Upper lobe of right lung (tissue), 1 donor: ENCODE measurements at places on chromosomes 6 and 20.
A peak's percentile ranks its signal among the peaks of the same experiment; 100 is the strongest.

GRCh38 chr6:166671434-166672081 is 44.5 kb upstream of the RPS6KA2 start:
- peak; percentile 21 for DNase-seq

DNA sequence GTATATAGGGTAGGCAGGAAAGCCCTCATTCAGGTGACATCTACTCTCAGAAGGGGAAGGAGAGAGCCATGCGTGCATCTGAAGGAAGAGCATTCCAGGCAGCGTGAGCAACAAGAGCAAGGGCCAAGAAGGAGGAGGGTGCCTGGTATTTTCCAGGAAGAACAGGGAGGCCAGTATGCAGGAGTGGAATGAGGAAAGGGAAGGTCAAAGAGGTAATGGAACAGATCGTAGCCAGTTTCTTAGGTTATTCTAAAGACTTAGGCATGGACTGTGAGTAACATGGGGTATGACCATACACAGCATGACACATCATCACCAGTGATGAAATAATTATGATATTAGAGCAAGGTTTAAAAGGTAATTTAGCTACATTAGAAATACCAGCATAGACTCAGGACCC is 24.1 kb downstream of the ALDH8A1 start:
- DNase-seq = no peak

DNA sequence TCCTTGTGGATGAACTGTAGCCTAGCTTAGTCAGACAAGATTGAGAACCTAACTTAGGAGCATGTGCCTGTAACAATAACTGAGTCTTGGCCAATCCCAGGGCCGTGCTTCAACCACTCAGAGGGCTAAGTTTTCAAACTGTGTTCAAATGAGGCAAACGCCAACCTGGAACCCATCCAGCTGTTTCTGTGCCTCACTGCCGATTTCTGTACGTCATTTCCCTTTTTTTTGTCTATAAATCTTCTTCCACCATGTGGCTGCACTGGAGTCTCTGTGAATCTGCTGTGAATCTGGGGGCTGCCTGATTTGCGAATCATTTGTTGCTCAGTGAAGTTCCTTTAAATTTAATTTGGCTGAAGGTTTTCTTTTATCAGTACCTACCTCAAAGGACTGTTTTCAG is 115.0 kb upstream of the CHD6 start:
- DNase-seq = no peak

GRCh38 chr6:3457710-3458602 is 1.1 kb upstream of the SLC22A23 start:
- DNase-seq = peak; percentile 73

DNA sequence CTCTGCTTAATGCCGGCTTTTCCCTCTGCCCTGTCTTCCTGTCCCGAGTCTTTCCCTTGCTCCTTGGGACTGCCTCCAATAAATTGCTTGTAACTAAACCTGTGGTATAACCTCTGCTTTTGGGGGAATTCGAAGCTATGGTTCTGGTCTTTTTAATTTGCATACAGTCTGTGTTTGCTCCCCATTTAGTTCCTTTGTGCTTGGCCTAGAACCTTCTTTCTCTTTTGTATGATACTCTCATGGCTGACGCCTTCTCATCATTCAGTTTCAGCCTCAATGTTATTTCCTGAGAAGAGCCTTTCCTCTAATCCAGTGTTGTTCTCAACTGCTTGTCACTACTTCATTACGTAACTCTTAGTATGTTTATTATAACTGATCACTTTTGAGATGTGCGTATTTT is 248.0 kb downstream of the PHF3 start:
- no peak for DNase-seq

DNA sequence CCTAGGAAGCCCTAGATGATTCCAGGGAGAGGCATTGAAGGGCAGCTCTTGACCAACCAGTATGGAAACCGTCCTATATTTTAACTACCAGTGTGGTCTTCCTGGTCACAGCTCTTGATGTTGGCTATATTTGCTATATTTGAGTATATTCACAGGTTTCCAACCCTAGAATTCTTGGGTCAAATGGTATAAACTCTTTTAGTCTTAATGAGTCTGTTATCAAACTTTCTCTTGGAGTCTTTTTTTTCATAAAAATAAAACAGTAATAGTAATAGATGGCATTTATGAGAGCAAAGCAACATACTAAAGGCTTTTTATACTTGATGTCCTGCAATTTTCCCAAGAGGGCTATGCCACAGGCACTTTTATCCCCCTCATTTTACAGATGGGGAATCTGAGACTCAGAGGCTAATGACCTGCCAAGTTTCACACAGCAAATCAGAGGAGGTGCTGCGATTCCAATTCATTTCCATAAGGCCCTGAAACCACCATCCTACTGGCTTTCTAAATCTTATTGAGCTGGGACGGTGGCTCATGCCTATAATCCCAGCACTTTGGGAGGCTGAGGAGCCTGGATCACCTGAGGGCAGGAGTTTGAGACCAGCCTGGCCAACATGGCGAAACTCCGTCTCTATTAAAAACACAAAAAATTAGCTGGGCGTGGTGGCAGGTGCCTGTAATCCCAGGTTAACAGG is 217.2 kb upstream of the ZNF217 start:
- DNase-seq = no peak

GRCh38 chr6:153698637-153699036 is 340.4 kb upstream of the OPRM1 start:
- DNase-seq = no peak

DNA sequence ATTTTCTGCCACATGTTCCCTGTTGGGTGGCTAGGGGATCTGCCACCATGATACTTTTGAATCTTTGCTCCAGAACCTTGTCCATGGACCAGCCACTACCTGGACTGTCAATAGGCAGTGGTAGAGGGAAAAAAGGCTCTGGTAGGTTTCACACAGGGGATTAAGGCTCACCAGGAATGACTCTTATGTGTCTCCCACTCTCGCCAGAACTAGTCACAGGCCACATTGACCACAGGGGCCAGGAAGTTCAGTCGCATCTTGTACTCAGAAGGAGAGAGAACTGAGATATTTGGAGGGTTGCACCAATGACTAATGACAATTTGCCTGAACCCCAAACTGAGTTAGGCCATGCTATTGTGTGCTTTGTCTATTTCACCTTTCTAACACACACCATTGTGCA is 23.6 kb upstream of the APCDD1L start:
- DNase-seq = no peak

GRCh38 chr6:166335378-166336302 is 6.7 kb downstream of the SFT2D1 start:
- DNase-seq = no peak

- no peak for DNase-seq
These were observed 57.0 kb upstream of the XRN2 start for GRCh38 chr20:21246161-21246560.

DNA sequence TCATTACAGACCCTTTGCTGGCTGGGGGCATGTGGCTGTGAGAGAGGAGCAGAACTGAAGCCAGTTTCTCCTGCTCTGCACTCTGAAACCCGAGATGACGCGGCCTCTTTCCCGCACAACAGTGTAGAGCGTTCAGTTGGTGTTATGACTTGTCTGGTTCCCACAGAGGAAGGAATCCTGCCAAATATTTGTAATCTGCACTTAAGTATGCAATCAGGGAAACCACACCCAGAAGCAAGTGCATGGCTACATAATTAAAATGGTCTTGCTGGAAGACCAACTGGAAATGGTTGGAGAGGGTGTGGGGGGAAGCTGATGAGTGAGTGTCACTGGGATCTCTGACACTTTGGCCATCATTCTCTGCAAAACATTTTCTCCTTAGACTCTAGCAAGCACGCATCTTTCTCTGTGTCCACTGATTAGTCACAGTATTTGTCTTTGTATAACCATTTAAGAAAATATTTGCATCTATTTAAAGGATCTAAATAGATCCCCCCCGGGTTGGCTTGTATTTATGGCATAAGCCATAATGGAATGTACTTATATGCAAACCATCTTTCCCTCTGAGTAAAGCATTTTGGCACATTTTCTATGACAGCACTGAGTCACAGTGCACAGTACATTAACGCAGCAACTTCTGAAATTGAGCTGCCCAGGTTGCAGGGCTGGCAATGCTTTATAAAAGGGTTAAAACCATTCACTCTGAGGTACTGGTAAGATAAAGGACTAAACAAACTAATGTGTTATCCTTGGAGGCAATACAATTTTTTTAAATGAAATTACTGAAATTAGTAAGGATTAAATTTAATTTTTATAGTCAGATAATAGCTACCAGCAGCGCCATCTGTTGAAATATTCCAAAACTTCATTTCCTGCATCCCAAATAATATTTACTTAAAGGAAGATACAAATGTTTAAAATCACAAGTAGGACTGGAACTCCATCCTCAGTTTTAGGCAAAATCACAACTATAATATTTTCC is 76.7 kb downstream of the FOXC1 start:
- no peak for DNase-seq

GRCh38 chr6:122623279-122623678 is 13.1 kb downstream of the PKIB start:
- no peak for DNase-seq

GRCh38 chr6:17064975-17065374 is 36.9 kb upstream of the STMND1 start:
- DNase-seq = no peak

- DNase-seq = no peak
These were observed 645 bp downstream of the DDX39B start for GRCh38 chr6:31541059-31541657.

DNA sequence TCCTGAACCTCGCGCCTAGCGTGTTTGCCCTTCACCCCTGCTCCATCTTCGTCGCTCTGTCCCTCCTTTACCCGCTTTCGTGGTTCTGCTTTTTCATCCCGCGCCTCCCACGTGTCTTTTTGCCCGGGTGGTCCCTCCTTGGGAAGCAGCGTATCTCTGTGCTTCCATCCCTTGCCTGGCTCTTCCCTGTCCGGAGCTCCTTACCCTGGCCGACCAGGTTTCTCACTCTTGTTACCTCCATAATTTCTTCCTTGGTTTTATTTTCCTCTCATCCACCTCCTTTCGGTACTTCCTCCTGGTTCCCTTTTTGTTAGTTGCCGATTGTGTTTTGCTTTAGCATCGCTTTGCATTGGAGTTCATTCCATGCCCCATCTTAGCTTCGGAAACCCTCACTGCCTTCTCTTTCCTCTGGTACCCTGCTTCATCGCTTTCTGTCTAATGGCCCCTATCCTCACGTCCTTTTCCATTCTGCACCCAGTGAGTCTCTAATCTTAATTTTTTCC is 735 bp downstream of the FAM135A start:
- no peak for DNase-seq

GRCh38 chr20:38997622-38998021 is 35.5 kb downstream of the DHX35 start:
- DNase-seq = no peak

- no peak for DNase-seq
These were observed 47.1 kb downstream of the STX7 start for GRCh38 chr6:132465530-132466485.

GRCh38 chr20:44448753-44449546 is 26.7 kb upstream of the TTPAL start:
- DNase-seq = no peak

DNA sequence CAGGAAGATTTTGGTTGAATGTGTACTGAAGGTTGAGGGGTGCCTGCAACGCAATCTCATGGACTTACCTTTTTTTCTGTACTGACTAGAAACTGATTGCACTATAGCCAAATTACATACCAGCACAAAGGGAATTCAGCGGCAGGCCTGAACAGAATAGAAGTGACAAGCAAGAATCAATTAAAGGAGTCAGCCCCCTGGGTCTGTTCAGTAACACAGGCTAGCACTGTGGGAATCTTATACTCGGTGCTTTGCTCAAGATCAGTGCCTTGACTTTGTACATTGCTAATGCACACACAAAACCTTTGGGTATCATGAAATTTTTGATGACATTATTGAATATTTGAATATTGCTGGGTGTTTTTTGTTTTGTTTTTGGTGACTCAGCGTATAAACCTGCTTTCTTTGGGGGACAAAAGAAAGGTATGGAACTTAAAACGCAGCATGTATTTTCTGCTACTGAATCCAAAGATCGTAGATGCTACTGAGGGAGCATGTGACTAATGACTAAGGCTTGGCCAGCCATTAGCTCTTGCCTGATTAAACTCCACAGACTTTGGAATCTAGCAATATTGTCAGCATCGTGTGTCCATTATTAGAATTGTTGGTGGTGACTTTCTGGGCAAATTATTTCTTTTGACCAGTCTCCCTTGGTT is 236.6 kb downstream of the ARID1B start:
- no peak for DNase-seq

DNA sequence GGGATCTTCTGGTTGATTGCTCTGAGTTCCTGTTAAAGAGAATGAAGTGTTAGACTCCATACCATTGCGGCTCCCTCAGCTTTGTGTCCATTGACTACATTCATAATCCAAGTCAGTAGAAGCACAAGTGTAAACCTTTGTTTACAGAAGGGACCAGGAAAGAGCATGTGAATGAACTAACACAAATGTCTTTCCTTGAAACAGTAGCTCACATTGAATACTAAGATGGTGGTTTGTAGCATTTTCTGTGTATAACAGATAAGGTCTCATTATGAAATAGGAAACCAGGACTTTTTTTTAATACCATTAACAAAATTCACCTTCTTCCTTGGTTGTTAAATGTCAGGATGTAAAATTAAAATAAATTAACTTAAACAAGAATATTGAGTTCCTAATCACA is 8.4 kb downstream of the STXBP5 start:
- no peak for DNase-seq

GRCh38 chr6:73116330-73116729 is 109.0 kb downstream of the KHDC1L start:
- no peak for DNase-seq

DNA sequence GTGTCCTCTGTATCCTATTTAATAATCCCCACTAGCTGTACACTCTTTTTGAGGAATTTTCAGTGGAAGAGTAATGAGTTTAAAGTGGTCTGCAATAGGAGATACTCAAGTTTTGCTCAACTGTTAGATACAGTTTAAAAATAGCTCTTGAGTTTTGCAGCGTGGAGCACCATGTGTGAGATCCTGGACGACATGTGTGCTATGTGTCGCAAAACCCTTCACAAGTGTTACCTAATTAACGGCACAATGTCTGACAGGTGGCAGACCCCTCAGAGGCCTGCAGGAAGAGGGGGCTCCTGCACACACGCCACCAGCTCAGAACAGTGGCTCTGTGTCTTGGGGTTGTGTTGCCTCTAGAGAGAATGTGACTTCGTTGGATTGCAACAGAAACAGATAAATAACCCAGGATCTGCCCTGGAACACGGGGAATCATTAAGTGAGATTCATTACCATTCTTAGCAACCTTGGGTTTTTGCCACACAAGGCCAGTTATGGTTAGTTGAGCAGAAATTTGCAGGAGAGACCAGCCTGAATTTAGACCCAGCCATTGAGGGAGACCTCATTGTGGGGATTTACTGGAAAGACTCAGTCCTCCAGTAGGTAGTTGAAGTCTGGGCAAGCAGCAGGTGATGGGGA is 73.8 kb downstream of the SASH1 start:
- DNase-seq = no peak

DNA sequence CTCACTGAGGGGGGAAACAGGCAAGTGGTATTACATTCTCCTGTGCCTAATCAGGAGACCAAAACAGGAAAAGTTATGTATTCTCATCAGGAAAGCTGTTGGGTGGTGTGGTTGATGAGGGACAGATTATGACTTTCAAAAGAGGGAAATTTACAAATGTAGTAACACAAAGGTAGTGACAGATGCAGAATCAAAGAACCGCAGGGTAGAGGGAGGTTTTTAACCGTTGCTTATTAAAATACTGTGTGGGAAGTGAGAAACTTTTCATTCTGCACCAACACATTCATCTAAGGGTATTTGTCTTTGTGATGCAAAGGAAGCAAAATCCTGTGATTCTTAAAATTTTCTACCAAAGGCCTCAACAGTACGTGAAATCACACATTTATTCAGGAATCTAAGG is 288.2 kb upstream of the MAN1A1 start:
- no peak for DNase-seq

- no peak for DNase-seq
These were observed 304.2 kb upstream of the RNF217 start for GRCh38 chr6:124658053-124658452.

- no peak for DNase-seq
These were observed 66.0 kb upstream of the TXNDC5 start for GRCh38 chr6:7976485-7977056.
